ENCODE measurements at places on chromosomes 3 and 15. TPM values are rescaled to one million over a fixed set of nuclear protein-coding genes. Genes with fewer than 3 reads are reported as not detected.
A peak's percentile ranks its signal among the peaks of the same experiment; 100 is the strongest.

- DNase-seq, result no peak
- no peaks in the 10 kb centered on the region for H3K27me3 ChIP-seq
- H3K36me3 ChIP-seq, result no peaks in the 10 kb centered on the region
- H3K4me1 ChIP-seq, result no peaks in the 10 kb centered on the region
- H3K4me3 ChIP-seq, result no peak overlapping the region
These were observed 884.8 kb downstream of the FHIT start for GRCh38 chr3:60366486-60366885.

GRCh38 chr3:146322216-146322817, 71.4 kb upstream of the PLSCR4 start:
- H3K4me1 ChIP-seq, result no peaks in the 10 kb centered on the region
- no peaks in the 10 kb centered on the region for H3K36me3 ChIP-seq
- H3K27ac ChIP-seq, result no peak overlapping the region
- DNase-seq, result no peak
- H3K4me3 ChIP-seq, result no peak overlapping the region

DNA sequence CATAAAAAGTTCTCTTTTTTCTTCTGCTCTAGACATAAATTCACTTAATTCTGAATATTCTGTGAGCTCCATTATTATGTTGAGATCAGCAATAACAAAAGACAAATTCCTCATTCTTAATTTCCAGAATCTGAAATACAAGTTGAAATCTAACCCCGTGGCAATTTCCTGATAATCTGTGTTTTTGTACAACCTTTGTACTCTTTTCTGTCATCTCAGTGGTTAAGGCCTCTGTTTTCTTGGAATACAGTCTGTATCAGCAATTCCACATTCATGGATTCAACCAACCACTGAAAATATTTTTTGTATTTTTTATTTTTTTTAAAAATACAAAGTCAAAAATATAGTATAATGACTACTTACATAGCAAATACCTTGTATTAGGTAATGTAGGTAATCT, 8.7 kb downstream of the CCR8 start:
- no peaks in the 10 kb centered on the region for H3K4me1 ChIP-seq
- H3K4me3 ChIP-seq, result no peak overlapping the region
- H3K27ac ChIP-seq, result no peak overlapping the region
- no peaks in the 10 kb centered on the region for H3K27me3 ChIP-seq
- H3K36me3 ChIP-seq, result no peaks in the 10 kb centered on the region
- DNase-seq, result no peak

GRCh38 chr3:129211772-129212171, 28.1 kb upstream of the CNBP start:
- peak overlapping the region; percentile 47 for H3K27ac ChIP-seq
- H3K27me3 ChIP-seq, result no peaks in the 10 kb centered on the region
- H3K4me3 ChIP-seq, result peak overlapping the region; percentile 17
- peak; percentile 95 for DNase-seq
- no peaks in the 10 kb centered on the region for H3K36me3 ChIP-seq

DNA sequence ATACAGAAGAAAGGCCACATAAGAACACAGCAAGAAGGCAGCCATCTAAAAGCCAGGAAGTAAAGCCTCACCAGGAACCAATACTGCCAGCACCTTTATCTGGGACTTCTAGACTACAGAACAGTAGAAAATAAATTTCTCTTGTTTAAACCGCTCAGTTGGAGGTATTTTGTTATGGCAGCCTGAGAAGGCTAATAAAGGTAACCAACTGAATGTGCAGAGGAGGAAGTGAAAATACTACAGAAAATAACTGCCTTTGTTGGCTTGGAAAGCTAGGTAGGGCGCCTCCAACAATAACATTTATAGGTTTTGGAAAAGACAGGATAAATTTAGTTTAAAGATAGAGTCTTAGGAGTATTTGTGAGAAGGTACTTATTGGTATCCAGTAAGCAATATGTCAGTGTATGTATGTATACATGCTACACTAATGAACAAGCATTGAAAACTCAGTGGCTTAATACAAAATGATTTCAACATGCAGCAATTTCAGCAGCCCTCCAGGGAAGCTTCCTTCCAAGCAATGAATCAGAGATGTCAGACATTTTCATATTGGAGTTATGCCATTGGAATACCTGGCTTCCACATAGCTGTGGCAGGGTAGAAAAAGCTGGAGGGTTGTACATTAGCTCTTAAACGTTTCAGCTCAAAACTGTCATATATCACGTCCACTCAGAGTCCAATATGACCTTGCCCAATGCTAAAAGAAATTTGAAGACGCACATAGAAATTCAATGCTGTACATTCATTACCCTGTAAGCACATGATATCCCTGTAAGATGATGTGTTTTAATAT, 48.9 kb downstream of the ZBBX start:
- no peaks in the 10 kb centered on the region for H3K4me1 ChIP-seq
- no peak overlapping the region for H3K27ac ChIP-seq
- DNase-seq, result no peak
- H3K27me3 ChIP-seq, result no peaks in the 10 kb centered on the region
- H3K36me3 ChIP-seq, result no peaks in the 10 kb centered on the region
- H3K4me3 ChIP-seq, result no peak overlapping the region

DNA sequence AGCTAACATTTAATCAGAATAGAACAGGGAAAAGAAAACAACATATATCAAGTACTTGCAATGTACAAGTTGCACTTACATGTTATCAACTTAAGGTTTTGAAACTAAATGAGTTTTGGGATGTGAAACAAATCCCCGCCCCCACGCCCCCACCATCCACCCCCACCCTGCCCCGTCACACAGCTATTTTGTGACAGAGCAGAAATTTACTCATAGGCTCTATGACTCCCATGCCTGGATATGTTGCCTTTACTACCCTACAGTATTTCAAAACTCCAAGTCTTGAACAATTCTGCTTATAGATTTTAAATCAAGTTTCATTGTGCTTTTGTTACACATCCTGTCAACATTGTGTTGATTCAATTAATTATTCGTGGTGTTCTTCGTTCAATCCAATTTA, 18.1 kb upstream of the IL1RAP start:
- DNase-seq, result no peak
- no peak overlapping the region for H3K27ac ChIP-seq
- H3K27me3 ChIP-seq, result no peaks in the 10 kb centered on the region
- H3K4me1 ChIP-seq, result no peaks in the 10 kb centered on the region
- H3K36me3 ChIP-seq, result no peaks in the 10 kb centered on the region
- no peak overlapping the region for H3K4me3 ChIP-seq

GRCh38 chr3:107579371-107579770, 56.6 kb downstream of the BBX start:
- H3K27me3 ChIP-seq, result no peaks in the 10 kb centered on the region
- no peaks in the 10 kb centered on the region for H3K4me1 ChIP-seq
- DNase-seq, result no peak
- no peaks in the 10 kb centered on the region for H3K36me3 ChIP-seq
- H3K27ac ChIP-seq, result no peak overlapping the region

- H3K27me3 ChIP-seq, result no peaks in the 10 kb centered on the region
- H3K4me3 ChIP-seq, result no peak overlapping the region
- no peaks in the 10 kb centered on the region for H3K4me1 ChIP-seq
- H3K36me3 ChIP-seq, result no peaks in the 10 kb centered on the region
- H3K27ac ChIP-seq, result no peak overlapping the region
- no peak for DNase-seq
These were observed 200.7 kb downstream of the KCNH8 start for GRCh38 chr3:19348941-19349564.

MYL3 gene
- 42.5 TPM for total RNA-seq

CYP19A1 gene
- 0.75 TPM for total RNA-seq

SLC28A2 gene
- not detected for total RNA-seq

XCR1 gene
- total RNA-seq, result not detected

SERINC4 gene
- 0.82 TPM for total RNA-seq

MON1A gene
- 23.3 TPM for total RNA-seq

Data from gastrocnemius medialis (tissue), 4 donors.